ENCODE measurements at places on chromosomes 3 and 15.

GRCh38 chr3:81545572-81545971 lies 215.9 kb downstream of the GBE1 start:
- DNase-seq: no peak

DNA sequence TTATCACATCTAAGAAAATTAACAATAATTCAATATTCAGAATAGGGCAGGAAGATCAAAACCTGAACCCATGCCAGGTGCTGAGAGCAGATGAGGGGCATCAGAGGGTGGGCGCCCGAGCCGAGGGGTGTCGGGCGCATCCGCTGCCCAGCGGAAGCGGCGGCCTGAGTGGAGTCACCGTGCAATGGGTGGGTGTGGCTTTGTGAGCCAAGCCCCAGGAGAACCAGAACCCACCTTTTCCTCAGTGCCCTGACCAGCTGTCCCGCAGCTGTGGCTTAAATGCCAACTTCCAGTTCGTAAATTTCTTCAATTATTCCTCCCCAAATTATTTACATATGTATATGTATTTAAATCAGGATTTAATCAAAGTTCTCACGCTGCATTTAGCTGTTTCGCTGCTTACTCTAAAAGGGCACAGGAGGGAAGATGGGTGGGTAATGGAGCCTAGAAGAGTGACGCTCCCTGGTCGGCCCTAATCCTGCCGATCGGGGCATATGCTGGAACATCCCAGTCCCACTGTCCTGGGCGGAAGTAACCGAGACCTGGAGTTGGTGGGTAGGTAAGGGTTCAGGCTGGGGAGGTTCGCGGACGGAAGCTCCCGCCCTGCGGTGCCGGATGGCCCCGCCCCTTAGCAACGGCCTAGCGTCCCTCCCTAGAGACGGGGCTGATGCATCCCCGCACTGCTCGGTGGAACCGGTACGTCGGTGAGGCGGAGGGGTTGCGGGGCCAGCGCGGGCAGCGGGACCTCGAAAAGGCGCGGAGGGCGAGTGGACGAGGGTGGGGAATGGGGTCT lies 1.3 kb downstream of the DNAH1 start:
- peak; percentile 85 for DNase-seq

DNA sequence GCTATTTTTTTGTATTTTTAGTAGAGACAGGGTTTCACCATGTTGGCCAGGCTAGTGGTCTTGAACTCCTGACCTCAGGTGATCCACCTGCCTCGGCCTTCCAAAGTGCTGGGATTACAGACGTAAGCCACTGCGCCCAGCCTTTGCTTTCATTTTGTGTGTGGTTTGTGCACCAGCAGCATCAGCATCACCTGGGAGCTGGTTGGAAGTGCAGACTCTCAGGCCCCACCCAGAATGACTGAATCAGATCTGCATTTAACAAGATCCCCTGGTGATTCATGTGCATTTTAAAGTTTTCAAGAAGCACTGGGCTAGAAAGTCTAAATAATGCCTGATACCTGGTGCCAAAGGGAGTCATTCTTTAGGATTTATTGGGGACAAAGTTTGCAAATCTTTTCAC lies 73.4 kb upstream of the BNIP2 start:
- DNase-seq: no peak

DNA sequence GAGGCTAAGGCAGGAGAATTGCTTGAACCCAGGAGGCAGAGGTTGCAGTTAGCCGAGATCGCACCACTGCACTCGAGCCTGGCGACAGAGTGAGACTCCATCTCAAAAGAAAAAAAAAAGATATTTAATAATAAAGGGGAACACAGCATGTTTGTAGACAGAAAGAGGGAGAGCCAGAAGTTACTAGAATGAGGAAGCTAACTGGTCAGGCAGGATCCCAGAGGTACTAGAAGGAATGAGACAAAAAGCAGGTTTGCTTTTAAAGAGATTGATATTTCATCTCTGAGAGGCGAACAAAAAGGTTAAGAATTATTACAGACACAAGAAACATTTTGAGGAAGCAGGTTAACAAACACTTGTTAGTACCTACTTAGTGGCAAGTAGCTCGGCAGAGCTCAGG lies 9.2 kb downstream of the CD200R1 start:
- no peak for DNase-seq

- DNase-seq: peak; percentile 90
Observed at GRCh38 chr15:34038023-34038870, 757 bp downstream of the AVEN start.

- no peak for DNase-seq
Observed at GRCh38 chr15:27353856-27354255, 382.9 kb downstream of the GABRG3 start.

DNA sequence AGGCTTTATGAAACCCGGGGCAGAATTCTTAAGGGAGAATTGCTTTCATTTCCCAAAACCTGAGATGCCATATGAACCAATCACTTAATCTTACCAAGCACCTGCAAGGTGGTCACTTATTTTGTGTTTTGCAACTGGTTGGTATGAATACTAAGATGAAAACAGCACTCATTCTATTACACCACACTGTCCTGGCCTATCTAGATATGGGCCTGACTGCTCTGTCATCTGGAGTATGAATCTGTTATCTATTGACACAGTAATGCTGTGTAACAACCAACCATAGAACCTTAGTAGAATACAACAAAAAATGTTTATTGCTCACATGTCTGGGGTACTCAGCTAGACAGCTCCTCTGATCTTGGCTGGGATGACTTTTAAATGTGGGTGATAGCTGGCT lies 74.8 kb downstream of the TMEM266 start:
- DNase-seq: no peak

DNA sequence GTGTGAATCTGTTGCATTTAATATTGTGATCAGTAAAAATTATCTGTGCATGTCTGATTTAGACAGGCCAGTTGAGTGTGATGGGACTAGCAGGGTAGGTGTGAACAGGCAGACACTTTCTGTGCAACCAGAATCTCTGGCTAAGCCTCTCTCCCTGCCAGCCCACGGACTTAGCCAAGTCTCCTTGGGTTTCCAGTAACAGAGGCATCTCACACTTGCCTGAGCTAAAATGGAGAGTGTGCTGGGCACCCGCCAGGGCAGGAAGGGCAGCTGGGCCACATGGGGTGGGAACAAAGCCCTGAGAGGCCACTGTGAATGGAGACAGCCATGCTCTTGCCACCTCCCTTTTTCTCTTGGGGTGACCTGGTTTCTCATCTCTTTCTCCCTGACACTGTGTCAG lies 12.5 kb upstream of the RPS27L start:
- DNase-seq: no peak

- DNase-seq: no peak
Observed at GRCh38 chr3:11244121-11244677, 28.0 kb upstream of the ATG7 start.

DNA sequence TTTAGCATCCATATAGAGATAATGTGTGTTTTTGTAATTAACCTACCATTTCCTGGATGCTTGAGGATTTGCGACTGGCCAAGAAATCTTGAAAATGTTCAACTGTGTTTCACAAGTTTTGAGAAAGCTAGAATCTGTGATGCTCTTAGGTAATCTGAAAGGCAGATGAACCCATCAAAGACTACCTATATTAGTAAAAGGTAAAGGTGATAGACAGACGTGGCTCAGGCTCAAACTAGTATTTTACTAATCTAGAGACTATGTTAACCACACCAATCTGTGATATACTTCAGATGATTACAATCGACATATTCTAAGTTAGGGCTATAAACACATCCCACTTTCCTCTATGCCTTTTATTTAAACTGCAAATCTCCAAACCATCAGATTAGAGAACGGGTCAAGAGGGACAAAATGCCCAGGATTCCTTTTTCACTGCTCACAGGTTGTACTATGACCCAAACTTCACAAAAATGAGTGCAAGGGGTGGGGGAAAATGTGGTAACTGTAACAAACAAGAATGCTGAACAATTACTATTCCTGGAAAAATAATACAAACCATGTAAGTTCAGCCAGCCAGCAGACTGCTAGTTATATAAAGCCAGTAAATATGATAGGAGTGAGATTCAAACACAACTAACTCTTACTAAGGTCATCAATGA lies 295.1 kb downstream of the FOXP1 start:
- DNase-seq: no peak

DNA sequence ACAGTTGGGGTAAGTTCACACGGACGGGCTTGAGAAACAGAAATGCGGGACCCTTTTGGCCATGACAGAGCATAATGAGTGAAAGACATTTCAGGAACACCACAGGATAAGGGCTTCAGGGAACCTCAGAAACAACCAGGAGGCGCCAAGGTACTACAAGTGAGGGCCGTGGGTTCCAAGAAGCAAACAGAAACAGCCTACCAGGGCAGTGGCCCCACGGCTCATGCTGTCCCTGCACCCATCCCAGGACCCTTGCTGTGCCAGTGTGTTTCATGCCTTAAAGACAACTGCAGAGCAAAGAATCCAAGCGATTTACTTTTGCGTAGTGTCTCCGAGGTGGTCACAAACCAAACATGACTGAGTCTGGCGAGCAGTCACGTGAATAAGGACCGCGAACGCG lies 54.0 kb downstream of the RUBCN start:
- DNase-seq: no peak

DNA sequence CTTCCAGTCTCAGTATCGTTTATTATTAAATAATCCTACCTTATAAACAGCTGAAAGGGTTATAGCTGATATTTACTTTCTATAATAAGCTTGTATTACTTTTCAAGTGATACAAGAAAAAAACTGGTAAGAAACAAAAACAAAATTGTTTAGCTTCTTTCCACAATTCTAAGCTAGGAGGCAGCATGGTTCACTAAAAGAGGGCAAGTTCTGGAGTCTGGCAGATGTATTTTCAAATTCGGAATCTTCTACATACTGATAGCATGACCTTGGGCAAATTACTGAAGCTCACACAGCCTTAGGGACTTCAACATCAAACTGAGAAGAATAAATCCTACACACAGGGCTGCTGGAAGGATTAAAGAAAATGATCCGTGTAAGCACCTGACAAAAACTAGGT lies 15.4 kb downstream of the C15orf62 start:
- DNase-seq: no peak

GRCh38 chr3:127671523-127672428 lies 976 bp upstream of the ABTB1 start:
- DNase-seq: peak; percentile 69

DNA sequence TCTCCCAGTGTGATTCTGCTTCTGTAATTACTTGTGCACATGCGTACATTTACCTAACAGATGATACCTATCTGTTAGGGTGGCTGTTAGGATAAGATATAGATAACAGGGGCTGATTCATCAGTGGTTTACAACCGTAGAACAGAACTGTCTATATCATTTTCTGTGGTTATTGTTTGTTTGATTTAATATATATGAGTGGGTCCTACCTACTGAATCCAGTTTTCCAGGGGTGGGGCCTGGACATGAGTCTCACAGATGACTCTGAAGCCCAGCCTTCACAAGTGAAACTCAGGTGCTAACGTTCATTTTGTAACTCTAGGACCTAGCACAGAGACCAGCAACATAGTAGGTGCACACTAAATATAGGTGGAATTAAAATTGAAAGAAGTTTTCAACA lies 10.4 kb upstream of the ACAP2 start:
- DNase-seq: no peak

GRCh38 chr15:23022156-23022555 lies 17.2 kb downstream of the TUBGCP5 start:
- DNase-seq: no peak

DNA sequence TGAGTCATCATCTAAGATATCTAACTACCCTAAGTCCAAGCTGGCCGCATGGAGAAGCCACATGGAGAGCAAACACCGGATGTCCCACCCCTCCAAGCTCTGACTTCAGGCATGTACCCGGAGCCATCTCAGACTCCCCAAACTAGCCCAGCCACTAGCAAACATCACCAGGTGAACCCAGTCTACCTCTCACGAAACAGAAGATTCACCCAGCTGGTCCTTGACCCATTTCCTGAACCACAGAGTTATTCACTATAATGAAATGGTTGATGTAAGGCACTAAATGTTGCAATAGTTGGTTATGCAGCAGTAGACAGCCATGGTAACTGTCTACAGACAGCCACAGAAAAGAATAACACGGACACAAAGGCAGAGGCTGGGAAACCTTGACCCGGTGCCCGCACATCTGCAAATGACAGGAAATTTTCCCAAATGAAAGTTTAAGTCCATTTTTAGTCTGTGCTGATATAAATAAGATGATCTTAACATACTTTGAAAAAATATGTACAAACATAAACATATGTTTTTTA lies 265.5 kb upstream of the ATP10A start:
- no peak for DNase-seq

DNA sequence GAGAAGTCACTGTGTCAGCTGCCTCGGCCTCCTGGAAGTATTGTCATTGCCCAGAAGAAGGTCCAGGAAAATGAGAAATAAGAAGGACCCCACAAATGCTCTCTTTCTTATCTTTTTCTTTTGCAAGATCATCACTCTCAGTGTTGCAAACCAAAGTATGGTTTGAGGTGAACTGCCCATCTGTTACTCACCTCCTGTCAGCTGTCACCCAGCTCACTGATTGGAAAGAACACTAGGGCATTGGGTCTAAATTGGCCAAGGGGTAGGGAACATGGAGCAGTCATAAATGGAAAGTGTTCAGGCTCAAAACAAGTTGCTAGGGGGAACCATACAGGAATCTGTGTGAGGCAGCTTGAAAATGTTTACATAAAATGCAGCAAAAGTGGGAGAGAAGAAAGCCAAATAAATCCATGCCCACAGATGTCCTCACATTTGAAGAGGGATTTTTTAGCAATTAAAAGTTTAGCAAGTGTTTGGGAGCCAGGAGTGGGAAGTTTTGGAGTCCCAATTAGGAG lies 431.2 kb upstream of the THBS1 start:
- DNase-seq: no peak

GRCh38 chr3:23888617-23889228 lies 28.1 kb downstream of the NKIRAS1 start:
- no peak for DNase-seq

GRCh38 chr15:35244227-35244626 lies 159.1 kb upstream of the NANOGP8 start:
- no peak for DNase-seq

- peak; percentile 78 for DNase-seq
Observed at GRCh38 chr15:98177966-98178592, 217.6 kb downstream of the ARRDC4 start.

DNA sequence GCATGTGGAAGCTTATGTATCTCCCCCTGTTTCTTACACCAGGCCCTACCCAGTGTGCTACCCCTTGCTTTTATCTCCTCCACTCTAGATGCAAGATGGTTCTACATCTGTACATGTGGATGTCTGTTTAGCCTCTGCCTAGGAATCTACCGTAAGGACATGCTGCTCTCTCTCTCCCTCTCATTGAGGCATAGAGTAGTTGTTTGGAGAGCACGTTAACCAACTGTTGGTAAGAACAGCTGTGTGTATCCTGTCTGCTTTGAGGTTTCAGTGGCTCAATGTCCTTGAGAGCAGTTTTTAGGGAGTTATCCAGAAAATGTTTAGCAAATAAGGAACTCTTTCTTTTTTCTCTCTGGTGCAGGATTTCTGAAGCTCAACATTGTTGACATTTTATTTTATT lies 152.8 kb downstream of the DNAJB8 start:
- DNase-seq: no peak

- DNase-seq: no peak
Observed at GRCh38 chr15:70032509-70032908, 65.2 kb downstream of the TLE3 start.
